Stimulated activated CD4-positive, alpha-beta T cell treated with anti-CD3 and anti-CD28 coated beads, Interleukin-1b, Interleukin-23, amount 100 ng/mL, for 1 hour (primary cell): ENCODE measurements at places on chromosomes 6 and 20.

DNA sequence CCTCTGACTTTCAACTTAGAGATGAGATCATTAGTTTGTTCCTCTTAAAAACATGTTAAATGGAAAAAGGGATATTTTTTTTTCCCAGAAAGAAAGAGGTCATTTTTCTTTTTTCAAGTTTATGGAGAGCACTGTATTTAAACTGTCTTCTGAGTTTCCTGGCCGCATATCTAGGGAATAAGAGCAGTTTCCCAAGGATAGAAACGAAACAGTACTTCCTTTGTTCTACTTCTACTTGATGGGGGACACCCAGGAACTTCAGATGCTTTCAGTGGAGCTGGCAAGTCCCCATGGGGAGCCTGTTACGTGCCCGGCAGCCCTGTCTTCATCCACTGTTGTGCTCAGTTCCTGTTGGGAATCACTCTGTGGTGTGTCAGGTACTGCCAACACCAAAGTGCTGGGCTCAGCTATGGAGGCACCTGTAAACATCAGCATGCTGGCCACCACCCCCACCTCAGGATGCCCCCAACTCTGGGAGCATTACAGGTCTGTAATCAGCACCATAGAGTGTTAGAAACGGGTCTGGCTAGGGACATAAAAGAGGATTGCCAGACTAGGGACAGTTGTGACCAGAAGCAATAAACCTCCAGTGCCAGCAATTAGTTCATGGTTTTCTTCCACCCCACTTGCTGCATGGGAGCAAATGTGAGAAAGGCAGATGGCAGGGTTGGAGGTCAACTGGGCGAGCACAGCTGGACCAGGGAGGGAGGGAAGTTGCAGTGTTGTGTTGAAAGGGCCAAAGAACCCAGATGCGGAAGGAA lies 221.7 kb upstream of the ECI2 start:
- DNase-seq = no peak

- no peak for DNase-seq
These were observed 50.4 kb downstream of the HMGCLL1 start for GRCh38 chr6:55528624-55529023.

- DNase-seq = no peak
These were observed 700 bp downstream of the DTD1 start for GRCh38 chr20:18588574-18588933.

DNA sequence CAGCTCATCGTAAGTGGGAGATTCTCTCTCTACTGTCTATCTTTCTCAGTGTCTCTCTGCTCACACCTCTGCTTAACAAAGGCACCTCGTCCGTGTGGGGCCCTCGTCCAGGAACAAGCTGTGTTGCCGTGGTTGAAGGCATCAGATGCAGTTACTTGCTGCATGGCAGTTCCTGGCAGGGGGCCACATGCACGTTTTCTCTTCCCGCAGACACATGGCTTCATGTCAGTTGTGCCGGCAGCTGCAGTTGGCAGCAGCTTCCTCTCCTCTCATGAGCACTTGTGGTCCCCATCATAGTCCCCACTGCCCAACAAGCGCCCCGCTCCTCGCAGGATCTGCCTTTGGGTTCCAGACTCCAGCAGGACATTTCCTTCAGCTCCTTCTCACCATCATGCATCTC lies 7.1 kb upstream of the AFDN start:
- DNase-seq = no peak

GRCh38 chr20:11140359-11140758 lies 466.6 kb upstream of the JAG1 start:
- DNase-seq = no peak

DNA sequence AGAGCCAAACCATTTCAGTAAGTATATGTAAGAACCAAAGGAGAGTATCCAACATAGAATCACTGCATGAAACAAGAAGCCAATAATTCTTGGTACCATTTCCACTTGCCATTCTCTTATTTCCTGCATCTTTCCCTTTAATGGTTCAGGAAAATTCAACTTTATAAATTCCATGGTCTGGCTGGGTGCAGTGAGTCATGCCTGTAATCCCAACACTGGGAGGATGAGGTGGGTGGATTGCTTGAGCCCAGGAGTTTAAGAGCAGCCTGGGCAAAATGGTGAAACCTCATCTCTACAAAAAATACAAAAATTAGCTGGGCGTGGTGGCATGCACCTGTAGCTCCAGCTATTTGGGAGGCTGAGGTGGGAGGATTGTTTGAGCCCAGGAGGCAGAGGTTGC lies 21.2 kb downstream of the NHLRC1 start:
- no peak for DNase-seq

DNA sequence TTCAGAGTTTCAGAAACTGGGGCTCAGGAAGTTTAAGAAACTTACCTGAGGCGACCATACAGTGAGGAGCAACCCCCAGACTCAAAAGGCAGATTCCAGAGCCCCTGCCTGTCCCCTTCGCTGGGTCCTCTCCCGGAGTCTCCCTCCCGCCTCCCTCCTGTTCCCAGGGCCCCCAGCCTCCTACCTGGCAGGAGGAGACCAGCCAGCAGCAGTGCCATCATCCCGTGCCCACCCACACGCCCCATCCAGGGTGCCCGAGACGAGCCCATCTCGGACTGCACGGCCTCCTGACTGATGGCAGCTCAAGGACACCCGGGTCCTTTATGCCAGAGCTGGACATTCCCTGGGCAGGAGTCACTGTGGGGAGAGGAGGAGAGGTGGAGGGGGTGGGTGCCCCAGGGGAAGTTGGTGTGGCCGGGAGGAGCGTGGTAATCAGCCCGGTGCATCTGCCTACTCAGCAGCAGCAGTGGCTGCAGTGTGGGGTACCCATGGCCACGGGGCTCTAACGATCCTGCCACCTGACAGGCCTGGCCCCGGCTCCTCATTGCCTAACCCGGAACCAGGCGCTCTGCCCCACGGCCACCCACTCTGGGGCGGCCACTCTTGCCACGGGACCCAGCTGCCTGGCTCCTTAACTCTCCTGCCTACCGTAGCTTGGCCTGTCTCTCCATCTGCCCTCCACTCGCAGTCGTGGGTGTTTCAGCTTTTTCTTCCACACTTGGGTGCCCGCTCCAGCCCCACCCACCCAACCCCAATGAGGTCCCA lies at the start of gene CDSN:
CDSN (minus strand) TSS at position 296 of the 765 bp plus-strand sequence; CDS start at position 269, 27 bp downstream.
- no peak for DNase-seq

GRCh38 chr6:155276638-155277037 lies 12.8 kb downstream of the CLDN20 start:
- DNase-seq = no peak

- no peak for DNase-seq
These were observed 12.5 kb downstream of the PRPH2 start for GRCh38 chr6:42709871-42710270.

- no peak for DNase-seq
These were observed 54.2 kb downstream of the HIVEP1 start for GRCh38 chr6:12066297-12066696.
